ENCODE measurements at places on chromosomes 3 and 15.

DNA sequence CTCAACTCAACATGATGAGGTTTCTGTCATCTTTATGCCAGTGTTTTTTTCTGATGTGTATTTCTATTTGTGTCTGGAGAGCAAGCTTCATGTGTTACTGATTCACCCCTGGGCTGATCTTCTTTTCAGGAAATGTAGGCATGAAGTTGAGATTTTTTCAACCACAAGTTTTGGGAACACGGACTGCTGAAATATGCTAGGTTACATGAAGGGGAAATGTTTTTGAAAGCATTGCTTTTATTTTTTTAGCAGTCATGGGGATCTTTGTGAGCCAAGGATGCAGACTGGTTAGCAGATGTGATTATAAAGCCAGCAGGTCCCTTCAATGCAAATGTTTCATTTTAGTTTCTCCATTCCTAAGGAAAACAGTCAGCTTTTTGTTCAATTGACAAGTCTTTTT, 219.3 kb upstream of the COL8A1 start:
- DNase-seq: no peak

GRCh38 chr15:82892573-82892972, 59.9 kb downstream of the HOMER2 start:
- DNase-seq: no peak

DNA sequence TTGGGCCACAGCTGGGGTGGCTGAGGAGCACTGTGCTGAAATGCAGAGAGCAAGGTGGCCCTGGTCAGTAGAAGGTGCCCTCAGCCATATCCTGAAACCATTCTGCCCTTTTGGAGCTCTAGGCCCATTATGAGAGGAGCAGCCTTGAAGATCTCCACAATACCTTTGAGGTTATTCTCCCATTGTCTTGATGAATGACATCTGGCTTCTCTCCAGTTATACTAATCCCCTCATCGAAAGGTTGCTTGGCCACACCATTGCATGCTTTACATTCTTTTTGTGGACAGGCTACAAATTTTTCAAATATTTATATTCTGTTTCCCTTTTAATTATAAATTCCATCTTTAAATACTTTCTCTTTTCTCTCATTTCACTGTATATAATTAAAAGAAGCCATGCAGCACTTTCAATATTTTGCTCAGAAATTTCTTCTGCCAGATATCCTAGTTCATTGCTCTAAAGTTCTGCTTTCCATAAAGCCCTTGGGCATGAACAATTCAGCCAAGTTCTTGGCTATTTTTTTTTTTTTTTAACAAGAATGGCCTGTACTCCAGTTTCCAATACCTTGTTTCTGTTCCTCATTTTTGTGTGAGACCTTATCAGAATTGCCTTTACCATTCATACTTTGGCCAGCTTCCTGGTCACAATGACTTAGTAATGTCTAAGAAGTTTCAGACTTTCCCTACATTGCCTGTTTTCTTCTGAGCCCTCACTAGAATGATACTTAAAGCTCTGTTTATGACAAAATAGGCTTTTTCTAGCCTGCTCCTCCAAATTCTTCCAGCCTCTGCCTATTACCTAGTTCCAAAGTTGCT, 138.9 kb upstream of the SGO1 start:
- no peak for DNase-seq

- no peak for DNase-seq
These were observed 3.4 kb upstream of the PXK start for GRCh38 chr3:58329150-58329921.

GRCh38 chr3:17040990-17041377, 156.2 kb downstream of the PLCL2 start:
- DNase-seq: no peak

- no peak for DNase-seq
These were observed 40.8 kb downstream of the CSNK1G1 start for GRCh38 chr15:64315216-64315615.

- no peak for DNase-seq
These were observed 108.0 kb downstream of the CMSS1 start for GRCh38 chr3:99925584-99926230.

GRCh38 chr3:171781711-171782127, 28.6 kb downstream of the PLD1 start:
- no peak for DNase-seq

DNA sequence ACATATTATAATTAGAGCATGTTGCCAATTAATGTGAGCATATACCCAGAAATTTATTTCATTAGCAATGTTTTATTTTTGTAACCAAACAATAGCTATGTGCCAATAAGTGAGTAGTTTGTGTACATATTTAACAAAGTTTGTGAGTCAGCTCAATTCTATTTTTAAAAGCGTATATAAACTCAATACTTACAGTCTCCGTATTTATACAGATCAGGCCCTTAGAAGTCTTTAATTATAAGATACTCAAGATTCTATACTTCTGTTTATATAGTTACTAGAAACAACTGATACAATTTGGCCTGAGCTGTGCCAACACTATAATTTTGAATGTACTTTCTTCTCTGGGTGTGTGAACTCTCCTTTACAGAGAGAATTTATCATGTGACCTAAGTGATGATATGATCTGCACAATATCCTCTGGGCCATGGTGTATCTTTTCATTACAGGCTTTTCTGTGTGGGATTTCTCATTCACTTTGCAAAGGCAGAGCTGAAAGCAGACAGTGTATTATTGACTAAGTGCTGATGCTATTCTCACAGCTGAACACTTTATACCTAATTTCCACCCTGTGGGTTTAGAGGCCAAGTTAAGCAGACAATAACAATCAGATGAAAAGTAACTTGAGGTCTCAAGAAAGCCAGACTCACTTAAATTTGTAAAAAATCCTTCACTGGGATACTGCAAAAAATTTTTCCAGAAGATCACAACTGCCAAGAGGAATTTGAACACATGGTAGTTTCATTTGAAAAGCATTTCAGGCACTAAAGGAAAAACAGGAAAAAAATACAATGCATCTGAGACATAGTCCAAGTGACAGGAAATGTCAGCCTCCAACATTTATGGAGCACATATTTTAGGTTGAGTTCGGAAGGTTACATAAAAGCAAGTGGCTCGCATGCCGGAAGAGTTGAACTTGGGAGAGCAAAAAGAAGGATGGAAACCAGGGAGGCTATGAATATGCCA, 277.9 kb upstream of the SEMA6D start:
- no peak for DNase-seq

DNA sequence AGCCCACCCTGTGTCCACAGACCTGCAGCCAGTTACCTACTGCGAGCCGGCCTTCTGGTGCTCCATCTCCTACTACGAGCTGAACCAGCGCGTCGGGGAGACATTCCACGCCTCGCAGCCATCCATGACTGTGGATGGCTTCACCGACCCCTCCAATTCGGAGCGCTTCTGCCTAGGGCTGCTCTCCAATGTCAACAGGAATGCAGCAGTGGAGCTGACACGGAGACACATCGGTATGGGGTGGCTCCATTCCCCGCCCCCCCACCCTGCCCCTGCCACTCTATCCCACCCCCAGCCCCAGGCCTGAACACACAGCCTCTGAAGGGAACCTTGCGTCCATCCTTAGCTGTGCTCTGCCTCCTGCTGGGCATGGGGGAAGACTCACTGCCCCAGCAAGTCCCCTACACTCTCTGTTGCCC, 73.2 kb downstream of the AAGAB start:
- no peak for DNase-seq

All from activated T-cell treated with anti-CD3 and anti-CD28 coated beads for 4 hours (primary cell).